ENCODE measurements at places on chromosomes 4 and X. TPM values are rescaled to one million over a fixed set of nuclear protein-coding genes. Genes with fewer than 3 reads are reported as not detected.

The CWH43 gene
- total RNA-seq, result not detected

DNA sequence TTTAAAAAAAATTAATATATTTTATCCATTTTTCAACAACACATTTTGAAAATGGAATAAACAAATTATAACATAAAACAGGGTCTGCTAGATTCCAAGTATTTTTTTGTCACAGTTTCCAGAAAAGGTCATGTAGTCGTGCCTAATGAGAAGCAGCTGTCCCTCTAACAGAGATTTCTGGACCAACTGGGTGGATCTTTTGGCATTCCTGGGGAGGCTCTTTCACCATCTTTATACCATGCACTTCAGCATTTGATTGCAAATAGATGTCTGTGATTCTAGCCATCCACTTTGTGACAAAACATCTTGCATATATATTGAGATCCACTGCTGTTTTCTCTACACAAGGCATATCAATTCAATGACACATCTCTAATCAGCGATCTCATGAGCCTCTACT lies 210.7 kb upstream of the LDB2 start:
- no peaks in the 10 kb centered on the region for H3K27me3 ChIP-seq
- no peaks in the 10 kb centered on the region for H3K4me1 ChIP-seq
- H3K27ac ChIP-seq, result no peak overlapping the region
- no peak for DNase-seq
- no peak overlapping the region for H3K4me3 ChIP-seq
- H3K36me3 ChIP-seq, result no peaks in the 10 kb centered on the region

GRCh38 chrX:127405946-127406345 lies 586.4 kb downstream of the PRR32 start:
- H3K27ac ChIP-seq, result no peak overlapping the region
- no peaks in the 10 kb centered on the region for H3K27me3 ChIP-seq
- no peaks in the 10 kb centered on the region for H3K4me1 ChIP-seq
- H3K36me3 ChIP-seq, result no peaks in the 10 kb centered on the region
- DNase-seq, result no peak

DNA sequence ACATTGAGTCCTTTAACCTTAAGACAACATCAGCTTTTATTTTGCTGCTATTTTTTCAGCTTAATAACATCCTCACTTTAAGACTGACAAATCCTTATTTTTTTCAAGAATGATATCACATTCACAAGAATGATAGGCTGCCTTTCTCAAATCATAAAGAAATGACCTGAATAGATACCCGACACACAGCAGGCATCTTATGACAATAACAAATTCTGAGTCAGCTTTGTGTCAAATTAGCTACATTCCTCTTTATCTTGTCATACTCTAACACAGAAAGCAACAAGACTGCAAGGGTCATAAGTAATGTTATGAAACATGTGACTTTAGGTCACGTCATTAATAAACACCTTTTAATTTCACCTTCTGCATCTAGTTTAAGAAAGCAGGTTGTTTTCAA lies 2387.6 kb downstream of the PCDH7 start:
- no peaks in the 10 kb centered on the region for H3K27me3 ChIP-seq
- no peaks in the 10 kb centered on the region for H3K4me1 ChIP-seq
- no peak for DNase-seq
- H3K27ac ChIP-seq, result no peak overlapping the region
- no peaks in the 10 kb centered on the region for H3K36me3 ChIP-seq
- no peak overlapping the region for H3K4me3 ChIP-seq

The P2RY4 gene
- 0.18 TPM for total RNA-seq

DNA sequence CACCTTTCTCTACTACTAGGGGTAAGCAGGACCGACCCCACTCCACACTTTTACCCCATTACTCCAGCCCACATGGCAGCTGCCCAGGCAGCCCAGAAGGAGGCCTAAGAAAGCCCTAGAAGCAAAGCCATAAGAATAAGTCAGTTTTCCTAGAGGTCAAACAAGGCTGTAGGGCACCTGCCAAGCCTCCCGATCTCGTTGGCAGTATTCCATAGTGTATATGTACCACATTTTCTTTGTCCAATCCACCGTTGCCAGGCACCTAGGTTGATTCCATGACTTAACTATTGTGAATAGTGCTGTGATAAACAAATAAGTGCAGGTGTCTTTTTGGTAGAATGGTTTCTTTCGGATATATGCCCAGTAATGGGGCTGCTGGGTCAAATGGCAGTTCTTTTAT lies 54.2 kb downstream of the RHOXF2B start:
- H3K27me3 ChIP-seq, result no peaks in the 10 kb centered on the region
- no peak for DNase-seq
- H3K27ac ChIP-seq, result no peak overlapping the region
- no peak overlapping the region for H3K4me3 ChIP-seq

DNA sequence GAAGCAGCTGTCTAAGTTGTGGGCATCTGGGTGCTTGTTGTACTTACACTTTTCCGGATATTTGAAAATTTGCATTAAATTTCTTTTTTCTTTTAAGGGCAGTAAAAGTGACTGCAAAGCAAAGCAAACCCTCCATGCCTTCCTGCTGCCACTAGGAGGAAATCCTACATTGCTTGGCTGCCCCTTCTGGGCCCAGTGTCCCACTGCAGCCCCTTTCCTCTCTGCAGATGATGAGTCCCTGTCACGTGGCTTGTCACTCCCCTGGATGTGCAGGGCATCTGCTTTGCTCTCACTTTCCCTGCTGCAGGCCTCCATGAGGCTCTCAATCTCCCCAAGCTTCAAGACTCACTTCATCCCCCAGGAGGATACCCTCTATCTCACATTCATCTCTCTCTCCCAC lies 12.7 kb downstream of the TSR2 start:
- no peak overlapping the region for H3K4me3 ChIP-seq
- no peaks in the 10 kb centered on the region for H3K36me3 ChIP-seq
- H3K27ac ChIP-seq, result no peak overlapping the region
- H3K4me1 ChIP-seq, result no peaks in the 10 kb centered on the region

The SYTL5 gene
- not detected for total RNA-seq

- H3K27ac ChIP-seq, result no peak overlapping the region
- H3K36me3 ChIP-seq, result no peaks in the 10 kb centered on the region
- no peaks in the 10 kb centered on the region for H3K4me1 ChIP-seq
- DNase-seq, result no peak
Observed at GRCh38 chr4:51851937-51852290, 9.0 kb downstream of the DCUN1D4 start.

The ODAPH gene
- not detected for total RNA-seq

The PDE6B gene
- 9.3 TPM for total RNA-seq

The TBX22 gene
- total RNA-seq, result not detected

DNA sequence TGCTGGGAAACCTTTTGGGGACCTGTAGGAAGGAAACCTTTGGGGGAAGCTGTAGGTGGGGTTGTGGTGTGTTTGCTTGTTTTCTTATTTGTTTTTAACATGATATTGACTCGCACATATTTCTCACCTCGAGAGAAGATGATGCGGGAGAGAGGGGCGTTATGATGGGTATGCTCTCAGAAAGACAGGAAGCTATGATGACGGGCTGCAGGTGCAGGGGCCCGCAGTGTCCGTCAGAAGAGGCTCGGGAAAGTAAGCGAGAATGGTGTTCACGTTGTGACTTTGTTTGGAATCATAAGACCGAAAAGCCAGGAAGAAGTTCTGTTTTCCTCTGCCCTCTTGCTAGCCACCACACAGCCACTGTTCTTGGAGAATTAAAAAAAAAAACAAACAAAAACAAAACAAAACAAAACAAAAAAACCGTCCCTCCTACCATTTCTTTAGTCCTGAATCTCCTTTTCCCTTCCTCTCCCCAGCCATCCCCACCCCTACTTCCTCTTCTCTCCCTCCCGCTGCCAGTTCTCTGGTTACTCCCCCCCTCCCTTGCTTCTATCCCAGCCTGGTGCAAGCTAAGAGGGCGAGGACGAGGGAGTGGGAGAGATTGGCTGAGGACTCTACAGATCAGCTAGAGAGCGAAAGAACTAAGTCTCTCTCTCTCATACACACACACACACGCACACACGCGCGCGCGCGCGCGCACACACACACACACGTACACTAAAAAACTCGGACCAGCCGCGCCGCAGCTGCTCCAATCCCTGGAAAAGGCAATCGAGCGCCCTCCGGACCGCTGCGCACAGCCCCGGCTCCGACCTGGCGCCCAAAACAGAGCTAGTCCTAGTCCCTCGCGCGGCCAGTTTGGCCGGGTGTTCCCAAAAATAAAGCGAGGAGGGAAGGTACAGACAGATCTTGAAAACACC lies at the start of gene BMP3:
Gene BMP3, plus strand, starts transcription at position 648 of the 920 bp plus-strand sequence. CDS start 577 bp downstream, outside the sequence.
- H3K27ac ChIP-seq, result no peak within 1 kb of the TSS
- H3K27me3 ChIP-seq, result no peaks in the 10 kb centered on the region
- H3K36me3 ChIP-seq, result no peaks in the 10 kb centered on the region
- DNase-seq, result no peak

The RASSF6 gene
- not detected for total RNA-seq

GRCh38 chrX:6151971-6152370 lies 76.7 kb downstream of the NLGN4X start:
- no peaks in the 10 kb centered on the region for H3K27me3 ChIP-seq
- no peaks in the 10 kb centered on the region for H3K36me3 ChIP-seq
- H3K4me3 ChIP-seq, result no peak overlapping the region

DNA sequence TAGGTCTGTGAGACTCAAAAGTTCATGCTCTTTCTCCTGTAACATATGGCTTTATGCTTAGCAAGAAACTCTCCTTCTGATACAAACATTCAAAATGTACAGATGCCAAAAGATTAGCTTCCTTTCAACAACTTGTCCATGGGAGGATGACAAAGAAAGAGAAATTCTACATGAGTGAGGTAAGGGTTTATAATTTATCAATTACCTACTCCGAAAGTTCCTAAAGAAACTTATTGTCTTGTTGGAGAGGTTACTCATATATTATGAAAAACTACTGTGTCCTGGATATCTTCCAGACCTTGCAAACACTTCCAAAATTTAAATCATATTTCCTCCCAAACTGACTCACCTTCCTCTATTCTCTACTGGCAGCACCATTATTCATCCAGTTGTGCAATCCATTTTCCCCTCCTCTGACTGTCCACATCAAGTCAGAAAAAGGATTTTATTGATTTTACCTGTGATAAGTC lies 65.1 kb downstream of the ENPEP start:
- H3K4me3 ChIP-seq, result no peak overlapping the region
- H3K27me3 ChIP-seq, result no peaks in the 10 kb centered on the region
- no peaks in the 10 kb centered on the region for H3K4me1 ChIP-seq
- no peak overlapping the region for H3K27ac ChIP-seq
- DNase-seq, result no peak

DNA sequence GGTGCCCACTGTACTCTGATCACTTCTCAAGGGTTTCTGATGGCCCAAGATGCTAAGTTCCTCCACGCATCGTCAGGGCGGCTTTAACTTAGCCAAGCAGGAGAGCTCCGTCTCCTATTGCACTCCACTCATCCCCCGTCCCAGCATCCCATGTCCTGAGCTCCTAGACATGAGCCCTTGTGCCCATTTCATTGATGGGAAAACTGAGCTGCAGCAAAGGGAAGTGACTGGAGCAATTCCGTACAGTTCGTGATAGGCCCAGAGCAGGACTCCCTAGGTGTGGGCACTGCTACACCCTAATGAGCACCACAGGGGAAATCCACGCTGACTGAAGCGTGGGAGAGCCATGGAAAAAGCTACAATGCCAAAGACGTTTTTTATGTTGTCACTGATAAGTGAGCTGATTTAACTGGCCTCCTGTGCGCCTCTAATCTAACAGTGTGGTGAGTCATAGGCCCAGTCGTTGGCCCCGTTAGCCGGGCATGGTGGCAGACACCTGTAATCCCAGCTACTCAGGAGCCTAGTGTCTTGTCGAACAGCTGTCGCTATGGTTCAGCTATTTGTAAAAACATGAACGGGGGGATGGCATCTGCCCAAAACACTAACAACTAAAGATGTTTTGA lies 14.9 kb downstream of the NSDHL start:
- no peaks in the 10 kb centered on the region for H3K36me3 ChIP-seq
- DNase-seq, result no peak
- no peak overlapping the region for H3K27ac ChIP-seq
- no peaks in the 10 kb centered on the region for H3K4me1 ChIP-seq

DNA sequence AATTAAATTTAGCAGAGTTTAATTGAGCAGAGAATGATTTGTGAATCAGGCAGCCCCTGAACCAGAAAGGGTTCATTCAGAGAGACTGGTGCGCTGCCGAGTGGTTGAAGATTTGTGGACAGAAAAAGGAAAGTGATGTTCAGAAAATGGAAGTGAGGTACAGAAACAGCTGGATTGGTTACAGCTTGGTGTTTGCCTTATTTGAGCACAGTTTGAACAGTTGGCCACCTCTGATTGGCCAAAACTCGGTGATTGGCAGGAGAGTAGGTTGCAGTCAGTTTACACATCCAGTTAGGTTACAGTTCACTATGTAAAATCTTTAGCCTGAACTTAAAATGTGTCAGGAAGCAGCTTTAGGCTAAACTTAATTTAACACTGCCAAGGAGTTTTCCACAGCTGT lies 14.9 kb downstream of the MID1IP1 start:
- no peaks in the 10 kb centered on the region for H3K27me3 ChIP-seq
- no peak overlapping the region for H3K4me3 ChIP-seq
- no peak overlapping the region for H3K27ac ChIP-seq
- peak; percentile 3 for DNase-seq
- no peaks in the 10 kb centered on the region for H3K36me3 ChIP-seq

The MAGEA9 gene
- total RNA-seq, result not detected

The SNX12 gene
- total RNA-seq, result 60.0 TPM

The DSPP gene
- not detected for total RNA-seq

DNA sequence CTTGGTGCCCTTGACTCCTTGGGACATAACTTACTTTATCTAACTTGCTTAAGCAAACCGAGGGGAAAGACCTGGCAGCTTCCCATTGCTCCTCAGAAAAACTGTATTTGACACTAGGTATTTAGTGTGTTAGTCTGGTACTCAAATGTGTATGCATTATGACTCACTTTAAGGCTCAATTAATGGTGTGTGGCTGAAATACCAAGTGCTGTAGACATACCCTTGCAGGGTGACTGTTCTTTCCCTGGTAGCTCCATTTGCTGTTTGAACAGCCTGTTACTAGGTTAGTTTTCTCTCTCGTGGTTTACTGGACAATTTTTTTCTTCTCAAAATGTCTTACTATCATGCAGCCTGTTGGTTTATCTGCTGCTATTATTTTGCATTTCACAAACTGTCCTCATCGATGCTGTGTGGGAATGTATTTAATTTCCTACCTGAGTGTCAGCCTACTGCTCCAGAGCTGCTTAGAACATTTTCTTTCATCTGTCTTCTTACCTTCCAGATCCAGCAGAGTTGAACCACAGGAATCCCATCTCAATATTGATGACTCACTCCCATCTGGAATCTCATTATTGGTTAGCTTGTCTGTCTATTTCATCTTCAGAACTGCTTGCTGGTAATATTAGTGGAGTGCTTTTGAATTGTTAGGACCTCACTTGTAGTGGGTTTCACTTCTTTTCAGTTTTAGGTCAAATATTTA lies 158.0 kb upstream of the FAT1 start:
- no peaks in the 10 kb centered on the region for H3K36me3 ChIP-seq
- H3K27ac ChIP-seq, result no peak overlapping the region
- DNase-seq, result no peak
- no peaks in the 10 kb centered on the region for H3K27me3 ChIP-seq
- H3K4me1 ChIP-seq, result no peaks in the 10 kb centered on the region
- H3K4me3 ChIP-seq, result no peak overlapping the region

GRCh38 chr4:148425327-148426110 lies 16.7 kb downstream of the NR3C2 start:
- no peaks in the 10 kb centered on the region for H3K36me3 ChIP-seq
- H3K4me1 ChIP-seq, result peaks cover 39% of the 10 kb centered on the region
- no peak for DNase-seq
- H3K4me3 ChIP-seq, result no peak overlapping the region
- no peaks in the 10 kb centered on the region for H3K27me3 ChIP-seq
